ENCODE measurements at places on chromosomes 3 and 15. TPM values are rescaled to one million over a fixed set of nuclear protein-coding genes. Genes with fewer than 3 reads are reported as not detected.

Gene ZNF860
- total RNA-seq: not detected

Gene MEGF11
- not detected for total RNA-seq

DNA sequence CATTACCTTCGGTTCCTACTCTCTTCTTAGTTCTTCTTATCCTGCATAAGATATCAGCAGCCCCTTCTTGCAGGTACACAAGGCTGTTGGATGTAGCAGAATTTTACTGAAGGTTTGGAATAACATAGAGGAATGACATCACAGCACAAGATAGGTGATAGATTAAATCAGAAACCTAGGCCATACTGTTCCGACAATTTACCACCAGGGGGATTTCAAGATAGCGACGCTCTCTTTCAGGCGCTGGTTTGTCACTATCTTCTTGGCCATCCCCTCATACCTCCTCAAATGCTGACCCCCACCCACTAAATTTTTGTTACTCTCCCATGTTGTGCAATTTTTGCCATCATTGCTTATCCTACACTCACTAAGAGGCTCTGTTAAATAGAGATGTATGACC, 3.5 kb downstream of the SIDT1 start:
- DNase-seq: no peak

GRCh38 chr3:49877716-49878115, 8.0 kb upstream of the CAMKV start:
- no peak for DNase-seq

DNA sequence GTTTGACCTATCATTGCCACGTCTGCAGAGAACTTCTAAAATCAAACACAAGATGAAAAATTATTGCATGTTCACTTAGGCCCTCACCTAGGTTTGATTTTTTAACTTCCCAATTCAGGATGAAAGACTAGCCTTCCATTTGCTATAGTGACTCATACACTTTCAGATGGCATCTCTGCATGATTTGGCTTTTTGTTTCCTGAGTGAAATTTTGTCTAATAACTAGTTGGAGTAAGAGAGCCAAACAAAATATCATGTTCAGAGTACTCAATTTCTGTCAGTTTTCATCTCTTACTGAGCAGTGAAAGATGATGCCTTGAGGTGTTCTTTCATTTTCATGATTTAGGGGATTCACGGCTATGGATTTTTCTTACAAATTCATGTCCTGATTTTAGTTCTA, 122.9 kb downstream of the NSUN3 start:
- DNase-seq: no peak

Measured in activated CD4-positive, alpha-beta T cell treated with anti-CD3 and anti-CD28 coated beads, Interleukin-2, amount 10 ng/mL, durations not matched to agents 7 days and 5 days (primary cell).